Fibroblast of mammary gland (primary cell): ENCODE measurements at places on chromosomes 7 and 10.

GRCh38 chr7:77765906-77766800 is 32.1 kb downstream of the TMEM60 start:
- no peak for DNase-seq

DNA sequence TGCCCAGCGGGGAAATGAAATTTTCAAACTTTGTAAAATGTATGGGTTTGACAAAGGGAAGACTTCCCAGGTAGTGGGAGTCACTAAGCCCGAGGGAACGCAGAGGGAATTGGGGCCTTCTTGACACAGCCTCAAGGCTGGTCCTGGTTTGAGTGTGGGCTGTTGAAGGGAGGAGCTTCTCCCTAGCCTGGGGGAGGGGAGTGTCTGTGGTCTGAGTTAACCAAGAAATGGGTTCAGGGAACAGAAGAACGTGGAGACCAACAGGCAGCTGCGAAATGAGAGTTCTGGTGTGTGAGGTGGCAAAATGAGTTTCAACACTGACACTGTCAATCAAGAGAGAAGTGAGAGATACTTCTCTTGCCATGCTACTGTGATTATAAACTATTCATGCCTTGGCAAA is 32.7 kb upstream of the BAMBI start:
- no peak for DNase-seq

GRCh38 chr10:87767253-87767652 is 50.8 kb downstream of the ATAD1 start:
- DNase-seq = no peak

- DNase-seq = peak; percentile 94
These were observed 119.1 kb upstream of the JCAD start for GRCh38 chr10:30178356-30178964.

- DNase-seq = no peak
These were observed 12.2 kb downstream of the HNRNPA2B1 start for GRCh38 chr7:26188206-26188956.

- no peak for DNase-seq
These were observed 145.3 kb downstream of the GLI3 start for GRCh38 chr7:42091461-42092291.

- no peak for DNase-seq
These were observed 20.0 kb upstream of the GPR146 start for GRCh38 chr7:1024331-1024841.
